Lung (tissue), 17 donors: ENCODE measurements at places on chromosomes 12 and 14. TPM values are rescaled to one million over a fixed set of nuclear protein-coding genes. Genes with fewer than 3 reads are reported as not detected.

DNA sequence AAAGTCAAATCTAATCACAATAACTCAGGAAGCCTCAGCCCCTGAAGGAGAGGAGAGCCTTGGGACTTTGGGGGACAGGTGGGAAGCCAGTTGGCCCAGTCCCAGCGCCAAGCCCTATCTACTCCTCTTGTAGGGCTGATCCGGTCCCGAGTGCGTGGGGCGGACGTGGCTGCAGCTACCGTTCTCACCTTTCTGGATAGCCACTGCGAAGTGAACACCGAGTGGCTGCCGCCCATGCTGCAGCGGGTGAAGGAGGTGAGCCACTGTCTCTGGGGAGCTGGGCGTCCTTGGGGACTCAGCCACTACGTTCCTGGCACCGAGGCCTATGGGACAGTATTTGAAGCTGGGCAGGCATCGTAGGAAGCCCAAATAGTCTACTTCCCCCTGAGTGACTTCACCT, 68.4 kb downstream of the GALNT16 start:
- DNase-seq, result no peak

The IRAK4 gene
- total RNA-seq, result 28.0 TPM

GRCh38 chr14:79576424-79576823, 634.9 kb downstream of the DIO2 start:
- DNase-seq, result peak; percentile 24

GRCh38 chr12:10364815-10365622, 24.8 kb downstream of the KLRK1 start:
- DNase-seq, result peak; percentile 96

The CELA1 gene
- not detected for total RNA-seq

The KRT8 gene
- total RNA-seq, result 639 TPM

GRCh38 chr14:98579140-98579539, 692.9 kb downstream of the BCL11B start:
- DNase-seq, result no peak

GRCh38 chr12:57755454-57756372, 810 bp downstream of the MARCHF9 start:
- DNase-seq, result peak; percentile 46
